Right renal cortex interstitium (tissue), 3 donors: ENCODE measurements at places on chromosomes 2 and 18. TPM values are rescaled to one million over a fixed set of nuclear protein-coding genes. Genes with fewer than 3 reads are reported as not detected.

CWC22 gene
- 39.6 TPM for polyA plus RNA-seq

SRBD1 gene
- 27.0 TPM for polyA plus RNA-seq

SNRNP200 gene
- 180 TPM for polyA plus RNA-seq

DNA sequence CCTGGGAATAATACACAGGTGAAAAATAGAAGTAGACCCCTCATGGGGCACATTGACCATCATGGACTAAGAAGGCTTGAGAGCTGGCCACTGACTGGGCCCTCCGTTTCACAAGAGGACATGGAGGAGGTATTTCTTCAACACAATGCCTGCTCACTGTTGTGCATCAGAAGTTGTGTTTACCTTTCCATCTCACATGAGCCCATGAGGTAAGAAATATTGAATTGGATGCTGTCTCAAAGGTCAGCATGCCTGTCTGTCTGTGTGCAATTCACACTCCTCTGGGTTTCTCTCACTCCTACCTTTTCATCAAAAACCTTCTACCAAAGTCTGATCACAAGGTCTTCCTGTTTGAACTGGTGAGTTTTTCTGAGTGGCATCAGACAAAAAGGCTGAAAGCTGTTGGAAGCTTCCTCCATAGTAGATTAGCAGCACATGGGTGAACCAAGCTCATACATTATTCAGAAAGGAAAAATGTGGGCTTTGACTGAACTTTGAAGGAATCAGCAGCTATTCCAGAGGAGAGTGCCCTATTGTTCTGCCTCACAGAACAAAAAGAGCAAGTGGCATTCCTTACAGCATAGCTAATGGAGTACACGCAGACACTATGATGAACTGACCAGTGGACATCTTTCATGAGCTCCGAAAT, 143.2 kb upstream of the RND3 start:
- no peak for DNase-seq

GRCh38 chr2:144693179-144693578, 173.3 kb upstream of the ZEB2 start:
- no peak for DNase-seq

GRCh38 chr18:7760967-7761948, 194.1 kb downstream of the PTPRM start:
- DNase-seq: no peak

DNA sequence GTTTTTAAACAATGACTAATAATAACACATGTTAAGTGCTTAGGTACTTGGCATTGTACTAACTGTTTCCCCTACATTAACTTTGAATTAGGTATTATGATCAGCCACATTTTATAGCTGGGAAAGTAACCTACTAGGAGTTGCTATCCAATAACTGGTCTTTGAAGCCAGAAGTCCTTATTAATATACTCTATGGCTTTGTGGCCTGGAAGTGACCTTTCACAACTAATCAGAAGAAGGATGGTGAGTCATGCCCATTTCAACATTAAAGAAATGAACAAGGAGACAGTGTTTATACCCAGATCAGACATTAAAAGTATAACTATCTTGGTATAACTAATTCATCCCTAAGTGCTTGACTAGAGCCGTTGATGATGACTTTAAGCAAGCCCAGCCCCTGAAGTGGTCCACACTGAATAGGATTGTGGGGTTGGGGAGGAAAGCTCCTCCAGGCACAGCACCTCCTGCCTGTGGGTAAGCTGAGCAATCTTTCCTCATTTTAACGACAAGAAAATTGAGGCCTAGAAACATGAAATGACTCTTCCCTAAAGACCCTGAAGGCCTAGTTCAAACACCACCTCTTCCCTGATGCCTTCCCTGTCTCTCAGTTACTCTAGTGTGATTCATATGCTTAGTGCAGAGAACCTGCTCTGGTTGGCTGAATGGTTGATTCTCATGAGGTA, 71.6 kb upstream of the RFX8 start:
- no peak for DNase-seq

- DNase-seq: no peak
These were observed 4.9 kb downstream of the TTL start for GRCh38 chr2:112486895-112487294.
